Activated CD8-positive, alpha-beta T cell treated with anti-CD3 and anti-CD28 coated beads, Interleukin-2, amount 10 ng/mL, durations not matched to agents 7 days and 5 days (primary cell): ENCODE measurements at places on chromosomes 4 and X. TPM values are rescaled to one million over a fixed set of nuclear protein-coding genes. Genes with fewer than 3 reads are reported as not detected.

GLRA3 gene
- not detected for total RNA-seq

FAM47E gene
- total RNA-seq, result not detected

IGBP1 gene
- 45.3 TPM for total RNA-seq

TMEM156 gene
- 12.4 TPM for total RNA-seq

MAGEA9B gene
- not detected for total RNA-seq

SHISA3 gene
- 0.50 TPM for total RNA-seq

ZDHHC9 gene
- total RNA-seq, result 4.7 TPM

HNRNPH2 gene
- total RNA-seq, result 44.1 TPM

KANTR gene
- total RNA-seq, result 11.5 TPM

PDLIM5 gene
- total RNA-seq, result 18.3 TPM

BMPR1B gene
- total RNA-seq, result not detected

TEX13C gene
- total RNA-seq, result not detected

SGCB gene
- total RNA-seq, result 8.1 TPM

SMIM14 gene
- total RNA-seq, result 2.0 TPM

VSIG4 gene
- total RNA-seq, result not detected

RGN gene
- not detected for total RNA-seq

GASK1B gene
- total RNA-seq, result not detected

TGIF2LX gene
- total RNA-seq, result not detected

TLR2 gene
- total RNA-seq, result 1.6 TPM

PIR gene
- total RNA-seq, result 0.91 TPM

NAP1L3 gene
- 0.57 TPM for total RNA-seq

VGLL1 gene
- total RNA-seq, result not detected

KIAA1210 gene
- total RNA-seq, result not detected

CXXC4 gene
- not detected for total RNA-seq

AMELX gene
- not detected for total RNA-seq

GPR119 gene
- not detected for total RNA-seq

HSFX2 gene
- not detected for total RNA-seq

PPEF2 gene
- 0.65 TPM for total RNA-seq

CFAP47 gene
- total RNA-seq, result not detected

SLC4A4 gene
- 5.3 TPM for total RNA-seq

PNMA6E gene
- not detected for total RNA-seq

PPP4R3C gene
- total RNA-seq, result not detected

TRAPPC11 gene
- total RNA-seq, result 29.9 TPM

RAB40A gene
- total RNA-seq, result not detected

AIMP1 gene
- 58.0 TPM for total RNA-seq

SPANXB1 gene
- total RNA-seq, result not detected

CDX4 gene
- total RNA-seq, result not detected

SLC38A5 gene
- total RNA-seq, result 86.0 TPM

GAB3 gene
- 9.9 TPM for total RNA-seq

CLGN gene
- total RNA-seq, result 0.13 TPM

PCDH7 gene
- not detected for total RNA-seq

TKTL2 gene
- total RNA-seq, result not detected

PNMA5 gene
- not detected for total RNA-seq
